ENCODE measurements at places on chromosomes 11 and 22.

GRCh38 chr22:32823024-32823730 lies 21.7 kb downstream of the TIMP3 start:
- DNase-seq, result no peak

DNA sequence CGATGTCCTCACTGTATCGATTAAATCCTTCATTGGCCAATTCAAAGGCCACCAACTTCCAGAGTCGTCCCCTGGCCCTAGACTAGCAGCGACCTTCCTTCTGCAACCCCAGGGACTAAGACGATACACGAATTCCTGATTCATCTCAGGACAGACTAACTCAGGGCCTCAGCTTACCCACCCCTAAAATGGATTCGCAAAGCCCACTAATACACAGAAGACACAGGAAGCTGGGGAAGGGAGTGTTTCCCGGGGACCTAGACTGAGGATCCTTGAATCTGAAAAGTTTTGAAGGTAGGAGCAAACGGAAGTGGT lies 509 bp downstream of the LAMTOR1 start:
- no peak for DNase-seq

- no peak for DNase-seq
These were observed at the start of gene BLID for GRCh38 chr11:122115524-122116379. TSS of gene BLID (minus strand) at chr11:122116215. CDS start at chr11:122115922, 293 bp downstream.

GRCh38 chr11:128244871-128245270 lies 342.5 kb downstream of the ETS1 start:
- DNase-seq, result no peak

- no peak for DNase-seq
These were observed 48.0 kb upstream of the AMPD3 start for GRCh38 chr11:10407055-10407454.

- DNase-seq, result no peak
These were observed 94.3 kb downstream of the SLC17A6 start for GRCh38 chr11:22432291-22433093.

GRCh38 chr22:39743935-39744334 lies 149.6 kb downstream of the ENTHD1 start:
- DNase-seq, result no peak

- peak; percentile 45 for DNase-seq
These were observed 25.7 kb downstream of the ARHGAP1 start for GRCh38 chr11:46674463-46675287.

- peak; percentile 30 for DNase-seq
These were observed 30.5 kb downstream of the ARAP1 start for GRCh38 chr11:72721689-72722049.

DNA sequence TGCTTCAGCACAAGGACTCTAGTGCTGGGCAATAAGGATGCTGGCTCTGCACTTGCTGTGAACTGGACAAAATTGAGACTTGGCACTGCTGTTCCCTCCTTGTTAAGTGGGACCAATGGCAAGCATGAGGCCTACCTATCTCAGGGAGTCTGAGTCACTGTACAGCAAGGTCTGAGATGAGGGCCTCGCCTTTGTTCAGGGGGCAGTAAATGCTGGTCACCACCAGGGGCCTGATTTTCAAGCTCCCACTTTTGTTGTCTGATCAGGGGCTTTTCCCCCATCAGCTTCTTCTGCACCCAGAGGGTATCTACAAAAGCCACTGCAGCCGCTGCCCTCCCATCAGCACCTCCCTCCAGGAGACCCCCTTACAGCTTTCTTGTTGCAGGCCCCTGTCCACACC lies 22.8 kb downstream of the DHCR7 start:
- DNase-seq, result no peak

- peak; percentile 83 for DNase-seq
These were observed 18.5 kb upstream of the CBX7 start for GRCh38 chr22:39170825-39171622.

DNA sequence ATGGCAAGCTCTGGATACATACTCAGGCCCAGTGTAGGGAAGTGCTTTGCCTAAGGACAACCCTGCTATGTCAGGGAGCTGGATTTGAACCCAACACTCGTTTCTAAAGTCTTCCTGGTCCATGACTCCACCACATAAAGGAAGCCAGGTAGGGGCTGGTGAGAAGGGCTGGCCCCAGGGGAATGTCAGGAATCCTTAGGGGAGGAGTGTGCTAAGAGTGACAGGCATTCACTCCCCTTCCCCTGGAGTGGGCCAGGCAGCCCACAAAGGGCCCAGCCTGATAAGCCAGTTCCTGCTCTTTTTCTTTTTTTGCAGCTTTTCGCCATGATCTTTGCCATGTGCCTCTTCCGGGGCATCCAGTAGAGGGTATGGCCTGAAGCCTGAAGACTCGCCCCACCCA lies 21.9 kb downstream of the TP53I11 start:
- DNase-seq, result no peak

DNA sequence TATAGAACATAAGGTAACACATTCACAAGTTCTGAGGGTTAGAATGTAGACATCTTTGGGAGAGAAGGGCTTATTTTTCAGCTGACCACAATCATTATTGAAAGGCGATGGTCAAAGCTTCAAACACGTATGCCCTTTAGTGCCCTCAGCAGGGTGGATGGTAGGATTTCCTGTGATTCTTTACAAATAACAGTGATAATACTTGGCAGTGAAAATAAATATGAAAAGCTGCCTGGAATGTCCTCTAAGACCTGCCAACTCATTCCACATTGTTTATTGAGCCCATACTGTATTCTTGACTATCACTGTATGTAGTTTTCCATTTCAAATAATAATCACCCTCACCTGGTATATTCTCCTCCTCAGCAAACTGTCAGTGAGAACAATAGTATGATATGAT lies 13.7 kb upstream of the MPEG1 start:
- no peak for DNase-seq

DNA sequence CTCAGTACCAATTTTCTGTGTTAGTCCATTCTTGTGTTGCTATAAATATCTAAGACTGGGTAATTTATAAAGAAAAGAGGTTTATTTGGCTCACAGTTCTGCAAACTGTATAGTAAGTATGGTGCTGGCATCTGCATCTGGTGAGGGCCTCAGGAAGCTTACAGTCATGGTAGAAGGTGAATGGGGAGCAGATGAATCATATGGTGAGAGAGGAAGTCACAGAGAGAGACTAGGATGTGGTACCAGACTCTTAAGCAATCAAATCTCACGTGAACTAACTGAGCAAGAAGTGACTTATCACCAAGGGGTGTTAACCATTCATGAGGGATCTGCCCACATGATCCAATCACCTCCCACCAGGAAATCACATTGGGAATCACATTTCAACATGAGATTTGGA lies 60.8 kb upstream of the ZBED5 start:
- no peak for DNase-seq

GRCh38 chr11:11416917-11417316 lies 63.9 kb upstream of the CSNK2A3 start:
- no peak for DNase-seq

GRCh38 chr11:101860696-101861427 lies 53.9 kb upstream of the CEP126 start:
- DNase-seq, result peak; percentile 17
